ENCODE measurements at places on chromosomes 11 and 22.

GRCh38 chr11:24944891-24945290 lies 448.0 kb downstream of the LUZP2 start:
- no peak for DNase-seq

DNA sequence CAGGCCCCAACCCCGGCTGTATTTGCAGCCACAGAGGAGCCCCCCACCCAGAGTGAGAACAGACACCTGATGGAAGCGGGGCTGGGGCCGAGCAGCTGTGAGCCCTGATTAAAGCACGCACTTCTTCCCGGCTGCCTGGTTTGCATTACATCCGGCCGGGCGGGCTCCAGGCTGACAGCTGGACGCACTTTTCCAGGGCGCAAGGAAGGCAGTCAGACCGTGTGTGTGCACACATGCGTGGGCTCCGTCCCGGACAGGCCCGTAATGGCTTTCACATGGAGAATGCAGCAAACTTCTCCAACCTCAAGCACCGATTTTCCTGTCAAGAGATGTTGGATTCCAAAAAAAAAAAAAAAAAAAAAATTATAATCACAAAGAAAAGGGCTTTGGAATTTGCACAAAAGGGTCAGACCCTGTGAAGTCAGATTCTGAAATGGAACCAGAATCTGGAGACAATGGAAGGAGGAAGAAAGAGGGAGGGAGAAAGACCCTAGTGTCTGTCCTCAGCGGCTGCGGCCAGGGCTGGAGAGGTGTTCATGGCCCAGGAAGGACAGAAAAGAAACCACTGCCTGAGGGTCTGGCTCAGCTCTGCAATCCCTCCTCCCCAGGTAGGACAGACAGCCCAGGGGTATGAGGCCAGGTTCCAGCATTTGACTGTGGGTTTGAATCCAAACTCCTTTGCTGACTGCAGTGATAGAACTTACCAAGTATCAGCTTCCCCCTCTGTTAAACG lies 365.5 kb downstream of the MN1 start:
- DNase-seq = no peak

GRCh38 chr22:39239561-39240423 lies 5.0 kb downstream of the PDGFB start:
- no peak for DNase-seq

DNA sequence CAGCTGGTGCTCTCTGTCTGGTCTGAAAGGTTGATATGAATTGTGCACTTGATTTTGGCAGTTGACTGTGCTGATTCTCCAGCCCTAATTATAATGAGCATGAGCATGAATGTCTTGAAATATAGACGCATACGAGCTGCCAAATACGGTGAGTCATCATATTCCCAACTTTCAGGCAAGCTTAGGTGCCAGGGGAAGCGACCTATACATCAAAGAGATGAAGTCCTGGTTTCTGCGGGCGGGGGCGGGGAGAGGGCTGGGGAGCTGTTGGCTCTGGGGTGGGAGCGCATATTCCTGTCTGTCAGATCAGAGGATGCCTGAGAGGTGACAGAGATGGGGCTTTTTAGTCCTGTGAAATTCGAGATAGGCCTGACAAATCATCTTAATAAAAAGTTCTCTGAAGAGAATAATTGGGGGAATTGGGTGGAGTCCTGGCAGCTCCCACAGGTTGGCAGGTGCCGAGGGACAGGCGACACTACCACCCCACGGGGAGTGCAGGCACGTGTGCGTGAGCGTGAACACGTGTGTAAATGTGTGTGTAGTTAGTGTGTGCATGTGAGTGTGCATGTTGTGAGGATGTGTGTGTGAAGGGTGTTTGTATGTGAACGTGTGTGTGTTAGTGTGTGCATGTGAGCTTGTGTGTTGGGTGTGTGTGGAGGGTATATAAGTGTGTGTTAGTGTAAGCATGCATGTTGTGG lies 865.3 kb downstream of the TBC1D22A start:
- no peak for DNase-seq

- DNase-seq = no peak
Measured at GRCh38 chr11:42161886-42162285, 702.4 kb upstream of the LRRC4C start.

Data from natural killer cell treated with Interleukin-12 subunit alpha and Interleukin-12 subunit beta and Interleukin-15 and Interleukin-18, amount 100 ng/mL, for 72 hours (primary cell).